Heart right ventricle (tissue), 16 donors: ENCODE measurements at places on chromosomes 4 and X.

DNA sequence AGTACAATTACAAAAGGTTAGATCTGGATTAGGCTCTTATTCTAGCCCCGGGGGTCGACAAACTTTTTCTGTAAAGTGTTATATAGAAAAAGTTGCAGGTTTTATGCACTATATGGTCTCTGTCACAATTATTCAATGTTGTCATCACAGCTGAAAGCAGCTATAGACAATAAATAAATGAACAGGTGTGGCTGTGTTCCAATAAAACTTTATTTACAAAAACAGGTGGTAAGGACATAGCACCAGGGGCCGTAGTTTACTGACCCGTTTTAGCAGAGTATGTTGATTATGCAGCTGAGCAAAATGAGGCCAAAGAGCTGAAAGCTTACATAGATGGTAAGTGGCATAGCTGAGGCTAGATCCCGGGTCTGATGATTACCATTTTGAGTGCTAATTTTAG, 13.0 kb upstream of the CXorf38 start:
- DNase-seq, result no peak

GRCh38 chr4:36872679-36873078, 371.9 kb upstream of the NWD2 start:
- no peak for DNase-seq

DNA sequence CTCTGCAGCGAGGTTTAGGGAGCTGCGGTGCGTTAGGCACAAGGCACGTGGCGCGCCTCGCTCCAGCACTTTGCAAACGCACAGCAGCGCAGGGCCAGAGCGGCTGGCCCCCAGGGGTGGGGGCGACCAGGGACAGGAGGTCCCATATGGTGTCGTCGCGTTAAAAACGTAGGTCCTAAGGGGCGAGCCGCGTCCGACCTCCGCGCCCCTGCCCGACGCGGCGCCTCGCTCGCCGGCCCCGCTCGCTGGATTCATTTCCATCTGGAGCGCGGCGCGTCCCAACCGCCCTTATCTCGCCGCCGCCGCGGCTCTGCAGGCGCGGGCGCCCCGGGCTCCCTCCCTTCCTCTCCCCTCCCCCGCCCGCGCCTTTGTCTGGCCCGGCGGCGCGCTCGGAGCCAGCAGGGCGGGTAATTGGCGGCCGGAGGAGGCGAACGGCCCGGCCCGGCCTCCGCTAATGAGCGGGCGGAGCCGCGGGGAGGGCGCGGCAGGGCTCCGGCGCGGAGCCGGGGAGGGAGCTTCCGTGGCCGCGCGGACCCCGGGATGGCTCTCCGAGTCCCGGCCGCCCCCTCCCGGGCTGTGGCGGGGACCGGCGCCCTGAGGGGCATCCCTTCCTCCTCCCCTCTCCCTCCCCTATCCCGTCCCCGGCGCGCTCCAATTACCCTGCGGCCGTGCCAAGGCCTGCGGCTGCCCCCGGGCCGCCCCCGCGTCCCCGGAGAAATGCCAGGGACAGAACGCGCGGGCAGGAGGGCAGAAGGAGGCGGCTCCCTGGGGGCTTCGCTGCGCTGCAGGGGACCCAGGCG, 409.0 kb downstream of the BCOR start:
- DNase-seq, result peak; percentile 76

DNA sequence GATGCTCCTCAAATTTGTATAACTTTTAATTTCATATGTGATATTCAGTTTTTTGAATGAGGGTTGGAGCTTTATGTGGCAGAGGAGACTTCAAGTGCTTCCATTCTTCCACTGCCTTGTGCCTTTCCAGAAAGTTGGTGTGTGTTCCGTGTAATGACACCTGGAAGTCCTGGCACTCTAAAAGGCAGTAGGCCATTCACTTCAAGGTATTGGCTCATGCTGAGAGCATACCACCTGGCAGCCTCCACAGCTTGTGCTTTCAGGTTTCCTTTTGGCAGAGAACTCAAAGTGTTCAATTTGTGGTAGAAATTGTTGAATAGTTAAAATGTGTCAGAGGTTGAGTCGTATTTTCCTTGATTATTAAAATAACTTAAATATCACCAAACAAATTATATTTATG, 49.6 kb downstream of the GRIA2 start:
- DNase-seq, result no peak

GRCh38 chr4:109014593-109015412, 251.9 kb upstream of the ETNPPL start:
- DNase-seq, result no peak
